ENCODE measurements at places on chromosomes 2 and 18. TPM values are rescaled to one million over a fixed set of nuclear protein-coding genes. Genes with fewer than 3 reads are reported as not detected.

- H3K27me3 ChIP-seq = no peaks in the 10 kb centered on the region
- peaks cover 1% of the 10 kb centered on the region for H3K4me1 ChIP-seq
- DNase-seq = no peak
- H3K36me3 ChIP-seq = no peaks in the 10 kb centered on the region
- no peak overlapping the region for H3K4me3 ChIP-seq
These were observed 13.2 kb downstream of the MSH6 start for GRCh38 chr2:47796090-47796697.

GRCh38 chr2:191245869-191246531 is 796 bp downstream of the MYO1B start:
- DNase-seq = peak; percentile 69
- H3K27me3 ChIP-seq = no peaks in the 10 kb centered on the region
- peak overlapping the region; percentile 59 for H3K27ac ChIP-seq
- H3K4me3 ChIP-seq = peak overlapping the region; percentile 47

- H3K4me3 ChIP-seq = no peak overlapping the region
- no peak overlapping the region for H3K27ac ChIP-seq
- no peaks in the 10 kb centered on the region for H3K4me1 ChIP-seq
- no peaks in the 10 kb centered on the region for H3K36me3 ChIP-seq
- no peaks in the 10 kb centered on the region for H3K27me3 ChIP-seq
These were observed 84.3 kb downstream of the ASB1 start for GRCh38 chr2:238510911-238511613.

DNA sequence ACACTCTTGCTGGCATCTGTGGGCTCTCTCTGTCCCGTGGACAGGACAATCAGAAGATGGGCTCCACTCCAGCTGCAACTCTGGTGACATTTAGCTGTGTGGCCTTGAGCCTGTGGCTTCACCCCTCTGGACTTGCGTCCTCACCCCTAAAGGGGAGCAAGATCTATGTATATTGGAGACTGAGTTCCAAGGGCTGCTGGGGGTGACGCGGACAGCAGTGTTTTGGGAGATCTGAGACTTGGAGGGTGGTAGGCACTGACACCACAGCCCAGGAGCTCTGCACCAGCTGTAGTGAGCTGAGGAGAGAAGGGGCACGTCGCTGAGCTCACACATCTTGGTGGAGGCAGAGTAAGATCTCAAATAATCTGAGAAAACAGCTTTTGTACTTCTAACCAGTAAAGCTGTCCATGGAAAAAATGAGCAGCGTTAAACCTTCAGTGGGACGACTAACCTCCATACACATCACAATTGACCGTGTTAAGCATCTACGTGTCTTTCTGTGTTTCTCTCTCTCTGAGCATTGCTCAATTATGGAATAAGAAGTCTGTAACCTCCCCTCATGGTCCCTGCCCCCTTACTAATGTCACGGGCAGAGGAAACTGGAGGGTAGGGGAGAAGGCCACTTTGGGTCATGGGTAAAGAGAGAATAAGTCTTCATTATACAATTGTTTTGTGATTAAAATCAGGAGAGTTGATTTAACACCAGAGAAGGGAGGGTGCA is 85.8 kb downstream of the SH3RF3 start:
- no peaks in the 10 kb centered on the region for H3K27me3 ChIP-seq
- no peak overlapping the region for H3K27ac ChIP-seq
- H3K36me3 ChIP-seq = no peaks in the 10 kb centered on the region
- no peak overlapping the region for H3K4me3 ChIP-seq
- peaks cover 10% of the 10 kb centered on the region for H3K4me1 ChIP-seq

DNA sequence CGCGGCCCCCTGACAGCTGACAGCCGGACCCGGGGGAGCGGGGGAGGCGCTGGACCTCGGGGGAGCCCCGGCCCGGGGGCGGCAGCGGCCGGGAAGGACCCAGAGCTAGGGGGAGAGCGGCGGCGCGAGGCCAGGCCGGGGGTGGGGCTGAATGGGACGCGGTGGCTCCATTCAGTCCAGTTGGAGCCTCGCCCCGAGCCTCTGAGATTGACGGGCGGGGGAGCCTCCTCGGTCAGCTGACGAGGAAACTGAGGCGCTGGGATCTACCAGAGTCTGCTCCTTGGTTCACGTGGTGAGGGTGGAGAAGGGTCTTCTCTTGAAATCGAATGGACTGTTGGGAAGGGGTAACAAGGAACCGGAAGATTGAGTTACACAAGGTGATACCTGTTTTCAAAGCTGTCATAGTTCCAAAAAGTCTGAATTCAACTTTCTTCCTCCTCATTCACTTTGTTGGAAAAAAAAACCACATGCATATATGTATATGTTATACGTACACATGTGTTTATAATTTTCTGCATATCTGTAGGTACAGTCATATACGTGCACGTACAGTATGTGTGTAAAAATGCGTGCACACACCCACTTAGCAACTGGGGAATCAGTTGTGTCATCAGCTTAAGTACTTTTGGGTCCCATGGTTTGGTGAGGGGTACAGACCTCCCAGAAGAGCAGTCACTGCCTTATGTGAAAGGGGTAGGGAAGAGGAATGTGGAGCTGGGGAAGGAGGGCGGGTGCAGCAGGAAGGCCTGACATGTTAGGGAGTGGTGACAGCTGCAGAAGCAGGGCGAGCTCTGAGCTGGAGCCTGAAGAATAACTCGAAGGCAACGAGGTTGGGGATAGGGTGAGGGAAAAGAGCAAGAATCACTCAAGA is 628 bp downstream of the PPP1R7 start:
- H3K27ac ChIP-seq = no peak overlapping the region
- H3K4me1 ChIP-seq = no peaks in the 10 kb centered on the region
- DNase-seq = no peak
- H3K4me3 ChIP-seq = peak overlapping the region; percentile 87
- no peaks in the 10 kb centered on the region for H3K27me3 ChIP-seq

DNA sequence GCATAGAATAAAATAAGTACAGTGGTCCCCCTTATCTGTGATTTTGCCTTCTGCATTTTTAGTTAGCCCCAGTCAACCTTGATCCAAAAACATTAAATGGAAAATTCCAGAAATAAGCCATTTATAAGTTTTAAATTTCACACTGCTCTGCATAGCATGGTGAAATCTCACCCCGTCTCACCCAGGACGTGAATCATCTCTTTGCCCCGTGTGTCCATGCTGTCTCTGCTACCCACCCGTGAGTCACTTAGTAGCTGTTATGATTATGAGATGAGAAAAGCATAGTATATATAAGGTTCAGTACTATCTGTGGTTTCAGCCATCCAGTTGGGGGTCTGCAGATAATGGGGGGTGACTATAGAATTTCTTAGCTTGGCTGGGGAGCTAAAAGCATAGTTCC is 67.3 kb downstream of the RHBDD1 start:
- no peaks in the 10 kb centered on the region for H3K36me3 ChIP-seq
- no peak overlapping the region for H3K27ac ChIP-seq
- H3K4me1 ChIP-seq = peaks cover 5% of the 10 kb centered on the region
- DNase-seq = no peak
- H3K27me3 ChIP-seq = no peaks in the 10 kb centered on the region
- H3K4me3 ChIP-seq = no peak overlapping the region

DNA sequence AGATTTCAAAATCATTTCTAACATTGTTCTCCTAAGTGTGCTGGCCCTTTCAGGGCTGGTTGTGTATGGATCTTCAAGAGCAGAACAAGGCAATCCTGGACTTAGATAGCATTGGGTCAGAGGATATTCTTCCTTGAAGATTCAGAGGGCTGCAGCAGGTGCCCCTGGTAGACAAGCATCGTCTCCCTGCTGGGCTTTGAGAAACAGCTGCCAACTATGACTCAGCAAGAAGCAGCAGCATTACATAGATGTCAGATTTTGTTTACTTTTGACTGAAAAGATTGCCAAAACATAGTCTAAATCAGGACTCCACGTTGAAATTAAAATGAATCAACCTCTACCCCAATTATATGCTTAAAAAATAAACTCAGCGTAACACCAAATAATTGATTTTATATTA is 618.8 kb downstream of the SOCS6 start:
- no peaks in the 10 kb centered on the region for H3K4me1 ChIP-seq
- H3K4me3 ChIP-seq = no peak overlapping the region

GRCh38 chr2:231800493-231801091 is 14.3 kb downstream of the COPS7B start:
- no peaks in the 10 kb centered on the region for H3K27me3 ChIP-seq
- DNase-seq = no peak
- no peak overlapping the region for H3K27ac ChIP-seq
- no peaks in the 10 kb centered on the region for H3K36me3 ChIP-seq
- no peak overlapping the region for H3K4me3 ChIP-seq

GRCh38 chr18:9117980-9118841 is 15.7 kb downstream of the NDUFV2 start:
- DNase-seq = no peak
- H3K4me3 ChIP-seq = no peak overlapping the region
- H3K36me3 ChIP-seq = no peaks in the 10 kb centered on the region
- peaks cover 9% of the 10 kb centered on the region for H3K4me1 ChIP-seq
- no peaks in the 10 kb centered on the region for H3K27me3 ChIP-seq

DNA sequence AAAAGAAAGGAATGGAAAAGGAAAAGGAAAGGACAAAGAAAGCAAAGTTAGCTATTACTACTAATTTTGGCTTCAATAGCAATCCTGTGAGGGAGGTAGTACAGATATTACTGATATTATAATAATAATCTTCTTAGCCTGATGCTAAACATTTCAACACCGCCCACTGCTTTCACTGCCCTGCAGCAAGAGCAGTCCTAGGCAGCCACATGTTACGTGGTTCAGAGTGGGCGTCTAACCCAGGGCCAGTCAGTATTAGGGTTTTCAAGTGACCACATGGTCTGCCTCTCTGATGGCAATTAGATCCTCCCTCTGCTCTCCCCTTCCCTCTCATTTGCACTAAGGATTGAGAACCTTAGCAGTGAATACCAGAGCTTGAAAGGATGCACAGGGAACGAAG is 83.7 kb upstream of the ZNF397 start:
- H3K36me3 ChIP-seq = no peaks in the 10 kb centered on the region
- H3K4me3 ChIP-seq = no peak overlapping the region
- H3K27ac ChIP-seq = no peak overlapping the region
- H3K27me3 ChIP-seq = no peaks in the 10 kb centered on the region

DNA sequence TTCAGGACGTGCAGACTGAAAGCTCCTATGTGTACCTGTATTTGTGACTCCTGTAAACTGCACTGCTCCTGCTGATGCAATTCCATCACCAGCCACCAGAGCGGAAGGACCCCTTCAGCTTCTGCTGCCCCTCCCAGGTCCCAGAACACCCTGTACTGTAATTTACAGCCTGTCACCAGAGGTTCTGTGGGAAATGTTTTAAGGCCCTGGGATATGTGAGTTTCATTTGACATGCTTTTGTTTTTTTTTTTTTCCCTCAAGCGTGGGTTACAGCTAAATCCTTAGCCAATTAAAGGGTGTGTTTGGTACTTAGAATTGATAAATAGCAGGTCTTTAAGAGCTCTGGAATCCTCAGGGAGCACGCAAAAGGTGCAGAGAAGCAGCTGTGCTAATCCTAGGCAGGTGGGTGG is 79.4 kb downstream of the KCTD1 start:
- H3K27me3 ChIP-seq = no peaks in the 10 kb centered on the region
- H3K4me3 ChIP-seq = no peak overlapping the region
- H3K36me3 ChIP-seq = no peaks in the 10 kb centered on the region
- H3K27ac ChIP-seq = no peak overlapping the region

- no peak overlapping the region for H3K4me3 ChIP-seq
- H3K36me3 ChIP-seq = no peaks in the 10 kb centered on the region
- DNase-seq = no peak
- no peaks in the 10 kb centered on the region for H3K27me3 ChIP-seq
- H3K27ac ChIP-seq = no peak overlapping the region
- peaks cover 2% of the 10 kb centered on the region for H3K4me1 ChIP-seq
These were observed 4.3 kb downstream of the TMEFF2 start for GRCh38 chr2:192190474-192190873.

DNA sequence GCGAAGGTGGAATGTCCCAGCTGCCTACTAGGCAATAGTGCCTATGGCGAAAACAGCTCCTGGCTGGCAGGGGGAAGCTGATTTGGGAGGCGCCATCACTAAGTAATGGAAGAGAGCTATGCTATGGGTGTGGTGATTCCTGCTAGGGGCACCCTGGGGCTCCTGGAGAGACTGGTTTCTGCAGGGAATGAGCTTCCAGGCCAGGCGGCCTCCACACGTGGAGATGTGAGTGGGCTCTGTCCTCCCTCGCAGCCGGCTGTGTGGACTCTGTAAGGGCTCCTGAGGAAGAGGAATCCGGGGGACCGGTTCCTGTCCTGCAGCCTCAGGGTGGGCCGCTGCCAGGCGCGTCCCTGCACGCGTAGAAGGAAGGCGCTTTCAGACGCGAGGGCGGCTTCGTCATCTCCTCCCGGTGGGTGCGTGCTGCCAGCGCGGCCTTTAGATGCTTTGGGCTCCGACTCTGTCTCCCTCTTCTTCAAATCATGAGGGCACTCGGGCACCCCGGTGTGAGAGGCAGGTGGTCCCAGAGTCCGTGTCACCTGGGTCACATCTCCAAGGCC is 55.5 kb upstream of the ANKRD62 start:
- H3K36me3 ChIP-seq = no peaks in the 10 kb centered on the region
- H3K27me3 ChIP-seq = no peaks in the 10 kb centered on the region
- no peak overlapping the region for H3K27ac ChIP-seq
- peak overlapping the region; percentile 47 for H3K4me3 ChIP-seq

DNA sequence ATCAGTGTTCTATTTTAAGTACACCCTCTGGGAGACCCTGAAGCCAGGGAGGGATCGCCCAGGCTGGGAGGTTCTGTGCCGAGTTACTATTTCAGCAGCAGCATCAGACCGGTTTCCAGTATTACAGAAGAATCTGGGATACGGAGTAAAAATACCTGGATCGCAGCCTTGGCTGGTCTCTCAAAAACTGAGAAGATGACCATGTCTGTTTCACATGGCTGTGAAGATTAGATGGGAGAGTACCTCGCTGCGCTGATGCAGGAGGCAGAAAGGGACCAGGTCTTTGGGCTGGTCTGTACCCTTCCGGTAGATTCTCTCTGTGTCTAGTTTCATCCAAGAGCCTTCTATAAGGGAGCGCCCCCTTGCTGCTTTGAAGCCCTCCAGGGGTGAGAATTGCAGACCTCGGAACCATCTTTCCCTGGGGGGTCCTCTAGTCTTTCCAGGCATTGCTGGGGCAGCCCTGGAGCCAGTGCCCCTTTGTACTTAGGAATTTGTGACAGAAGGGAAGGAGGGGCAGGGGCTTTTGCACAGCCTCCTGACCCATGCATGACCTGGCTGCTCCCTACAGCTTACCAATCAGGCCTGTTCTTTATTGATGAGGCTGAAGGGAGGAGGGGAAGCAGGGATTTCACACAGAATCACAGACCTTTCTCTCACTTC is 56.3 kb upstream of the MAPRE3 start:
- H3K27ac ChIP-seq = no peak overlapping the region
- no peaks in the 10 kb centered on the region for H3K4me1 ChIP-seq
- H3K4me3 ChIP-seq = no peak overlapping the region
- H3K27me3 ChIP-seq = no peaks in the 10 kb centered on the region

Gene MZT2B
- total RNA-seq = 271 TPM

Gene FSIP2
- total RNA-seq = 0.76 TPM

Gene CPLX4
- total RNA-seq = not detected

Gene SELENOI
- total RNA-seq = 7.3 TPM

Gene NCKAP5
- 2.3 TPM for total RNA-seq

Measured in ovary (tissue), 10 donors.